Stimulated activated CD8-positive, alpha-beta memory T cell treated with anti-CD3 and anti-CD28 coated beads, Interleukin-7, amount 100 ng/mL, for 48 hours (primary cell): ENCODE measurements at places on chromosomes 2 and 18.

DNA sequence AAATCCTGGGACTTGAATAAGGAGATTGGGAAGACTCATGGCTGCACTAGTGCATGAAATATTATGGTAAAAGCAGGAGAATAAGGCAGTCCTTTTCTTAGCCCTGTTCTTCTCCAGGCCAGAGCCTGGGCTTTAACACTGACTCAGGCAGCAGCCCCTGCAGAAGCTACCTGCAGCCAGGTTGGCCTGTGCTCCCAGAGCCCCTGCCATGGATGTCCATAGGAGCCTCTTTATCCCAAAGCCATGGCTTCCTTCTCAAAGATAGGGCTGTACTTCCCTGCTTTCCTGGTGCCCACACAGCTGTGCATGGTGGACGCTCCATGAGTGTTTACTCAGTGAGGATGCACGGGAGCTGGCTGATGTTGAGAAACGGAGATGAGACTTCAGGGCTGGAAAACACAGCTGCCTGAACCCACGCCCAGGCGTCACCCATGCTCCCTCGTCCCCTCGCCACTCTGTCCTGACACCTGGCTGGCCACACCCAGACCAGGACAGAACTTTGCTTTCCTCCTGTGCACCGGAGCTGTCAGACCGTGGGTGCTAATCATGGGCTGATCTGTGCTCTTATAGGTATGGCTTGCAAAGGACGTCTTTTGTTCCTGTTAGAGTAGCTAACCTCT is 135.5 kb downstream of the GLI2 start:
- no peak for DNase-seq

DNA sequence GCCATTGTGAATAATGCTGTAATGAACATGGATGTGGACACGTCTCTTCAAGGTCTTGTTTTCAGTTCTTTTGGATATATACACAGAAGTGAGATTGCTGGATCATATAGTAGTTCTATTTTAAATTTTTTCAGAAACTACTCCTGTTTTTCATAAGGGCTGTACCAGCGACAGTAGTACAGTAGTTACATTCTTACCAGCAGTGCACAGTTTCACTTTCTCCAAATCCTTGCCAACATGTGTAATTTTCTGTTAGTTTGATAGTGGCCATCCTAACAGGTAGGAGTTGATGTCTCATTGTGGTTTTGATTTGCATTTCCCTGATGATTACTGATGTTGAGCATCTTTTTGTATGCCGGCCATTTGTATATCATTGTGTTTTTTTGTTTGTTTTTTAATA is 81.7 kb downstream of the EPC2 start:
- DNase-seq, result no peak

- no peak for DNase-seq
Observed at GRCh38 chr2:98333922-98334321, 12.3 kb upstream of the CNGA3 start.

DNA sequence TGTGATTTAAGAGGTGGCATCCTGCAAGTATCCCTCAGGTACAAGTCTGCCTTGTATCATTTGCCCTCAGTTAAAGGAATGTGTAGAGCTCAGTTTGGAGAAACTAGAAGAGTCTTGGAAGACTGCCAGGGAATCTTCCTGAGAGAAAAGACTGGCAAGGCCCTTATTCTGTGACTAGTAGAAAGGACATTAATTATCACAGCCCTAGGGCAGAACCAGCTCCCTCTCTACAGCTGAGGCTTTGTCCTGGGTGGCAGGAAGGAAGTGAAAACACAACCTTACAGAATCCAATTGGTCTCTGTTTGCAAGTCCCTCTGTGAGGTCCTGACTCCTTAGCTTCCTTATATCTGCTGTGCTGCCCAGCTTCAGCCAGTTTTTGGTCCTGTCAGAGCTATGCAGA is 385.9 kb upstream of the CYRIA start:
- DNase-seq, result no peak

DNA sequence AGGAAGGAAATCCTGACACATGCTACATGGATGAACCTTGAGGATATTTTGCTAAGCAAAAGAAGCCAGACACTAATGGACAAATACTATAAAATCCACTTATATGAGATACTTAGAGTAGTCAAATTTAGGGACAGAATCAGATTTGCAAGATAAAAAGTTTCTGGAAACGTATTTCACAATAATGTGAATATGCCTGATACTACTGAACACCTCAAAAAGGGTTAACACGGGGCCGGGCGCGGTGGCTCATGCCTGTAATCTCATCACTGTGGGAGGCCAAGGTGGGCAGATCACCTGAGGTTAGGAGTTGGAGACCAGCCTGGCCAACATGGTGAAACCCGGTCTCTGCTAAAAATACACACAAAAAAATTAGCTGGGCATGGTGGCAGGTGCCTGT is 1.7 kb upstream of the RMC1 start:
- DNase-seq, result no peak

- DNase-seq, result no peak
Observed at GRCh38 chr18:59661891-59662701, 35.1 kb downstream of the CCBE1 start.

DNA sequence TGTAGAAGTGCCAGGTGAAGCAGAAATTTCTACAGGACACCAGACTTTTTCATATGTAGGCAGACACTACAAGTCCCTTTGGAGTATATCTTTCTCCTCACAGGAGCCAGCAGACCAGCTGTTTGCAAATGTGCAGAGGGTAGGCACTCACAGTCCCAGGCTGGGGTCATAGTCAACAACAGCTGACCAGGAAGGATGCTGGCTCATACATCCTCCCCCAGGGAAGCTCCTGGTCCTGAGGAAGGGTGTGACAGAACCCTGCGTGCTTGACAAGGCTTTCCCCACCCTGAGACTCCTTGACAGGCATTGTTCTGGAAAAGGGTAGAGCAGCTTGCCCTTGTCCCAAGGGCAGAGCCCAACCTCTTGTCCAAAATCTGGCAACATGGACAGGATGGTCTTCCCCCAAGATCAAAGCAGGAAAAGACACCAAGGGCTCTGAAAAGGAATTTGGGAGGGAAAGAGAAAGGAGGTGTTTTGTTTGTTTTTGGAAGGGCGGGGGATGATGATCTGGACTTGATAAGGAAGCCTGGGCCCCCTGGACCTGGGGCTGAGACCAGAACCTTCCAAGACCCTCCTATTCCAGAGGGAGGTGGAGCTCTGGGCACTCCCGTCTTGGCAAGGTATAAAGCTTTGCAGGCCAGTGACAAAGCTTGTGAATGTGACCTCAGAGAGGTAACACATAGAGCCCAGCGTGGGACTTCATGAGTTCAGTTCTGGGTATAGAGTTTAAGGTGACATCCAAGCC is 87.1 kb downstream of the GFPT1 start:
- DNase-seq, result no peak

GRCh38 chr2:608297-608696 is 68.9 kb downstream of the TMEM18 start:
- no peak for DNase-seq

DNA sequence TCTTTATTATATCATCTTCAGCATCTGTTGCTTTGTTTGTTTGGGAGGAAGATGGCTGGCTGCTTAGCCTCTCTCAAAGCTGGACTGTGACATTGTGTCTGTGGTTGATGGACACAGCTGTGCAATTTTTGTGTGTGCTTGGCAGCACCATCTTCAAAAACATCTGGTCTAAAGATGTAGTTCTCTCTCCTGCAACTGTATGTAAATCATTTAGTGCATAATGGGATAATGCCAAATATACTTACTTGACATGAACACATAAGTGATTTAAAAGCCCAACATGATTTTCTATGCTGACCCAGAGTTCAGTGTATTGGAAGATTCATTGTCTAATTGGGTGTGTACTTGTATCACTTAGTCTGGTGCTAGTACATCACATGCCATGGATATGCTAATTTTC is 112.2 kb downstream of the MAP4K4 start:
- DNase-seq, result no peak

DNA sequence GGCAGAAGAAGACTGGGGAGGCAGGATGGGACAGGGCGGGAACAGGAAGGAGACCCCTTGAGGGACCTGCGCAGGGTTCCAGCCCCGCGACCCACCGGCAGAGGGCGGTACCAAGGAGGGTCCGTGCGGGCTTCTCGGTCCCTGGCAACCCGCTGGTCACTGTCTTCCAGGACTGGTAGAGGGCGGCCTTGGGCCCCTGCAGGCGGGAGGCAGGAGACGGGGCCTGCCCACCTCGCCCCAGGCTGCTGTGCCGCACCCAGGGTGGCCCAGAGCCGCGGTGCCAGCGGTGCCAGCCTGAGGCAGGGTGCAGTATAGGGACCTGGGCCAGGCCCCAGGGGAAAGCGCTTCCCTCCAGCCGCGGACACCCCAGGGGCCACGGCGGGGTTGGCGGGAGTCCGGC is 34.5 kb downstream of the NEURL3 start:
- DNase-seq, result peak; percentile 31

DNA sequence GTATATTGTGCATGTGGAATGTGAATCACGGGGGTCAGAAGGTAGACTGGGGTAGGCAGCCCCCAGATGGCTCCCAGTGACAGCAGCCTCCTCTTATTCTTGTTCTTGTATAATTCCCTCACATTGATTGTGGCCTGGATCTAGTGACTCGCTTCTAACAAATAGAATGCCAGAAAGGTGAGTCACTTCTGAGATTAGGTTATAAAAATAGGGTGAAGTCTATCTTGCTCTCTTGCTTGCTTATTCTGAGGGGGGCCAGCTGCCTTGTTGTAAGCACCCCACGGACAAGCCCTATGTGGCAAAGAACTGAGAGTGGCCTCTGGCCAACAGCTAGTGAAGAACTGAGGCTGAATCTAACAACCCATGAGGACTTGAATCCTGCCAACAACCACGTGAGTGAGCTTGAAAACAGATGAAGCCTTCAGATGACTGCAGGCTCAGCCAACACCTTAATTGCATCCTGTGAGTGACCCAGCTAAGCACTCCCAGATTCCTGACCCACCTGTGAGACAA is 15.6 kb upstream of the RMND5A start:
- DNase-seq, result no peak

- DNase-seq, result peak; percentile 31
Observed at GRCh38 chr2:100610381-100610831, 47.6 kb downstream of the PDCL3 start.

GRCh38 chr2:178478130-178478438 is 316 bp downstream of the FKBP7 start:
- DNase-seq, result no peak

DNA sequence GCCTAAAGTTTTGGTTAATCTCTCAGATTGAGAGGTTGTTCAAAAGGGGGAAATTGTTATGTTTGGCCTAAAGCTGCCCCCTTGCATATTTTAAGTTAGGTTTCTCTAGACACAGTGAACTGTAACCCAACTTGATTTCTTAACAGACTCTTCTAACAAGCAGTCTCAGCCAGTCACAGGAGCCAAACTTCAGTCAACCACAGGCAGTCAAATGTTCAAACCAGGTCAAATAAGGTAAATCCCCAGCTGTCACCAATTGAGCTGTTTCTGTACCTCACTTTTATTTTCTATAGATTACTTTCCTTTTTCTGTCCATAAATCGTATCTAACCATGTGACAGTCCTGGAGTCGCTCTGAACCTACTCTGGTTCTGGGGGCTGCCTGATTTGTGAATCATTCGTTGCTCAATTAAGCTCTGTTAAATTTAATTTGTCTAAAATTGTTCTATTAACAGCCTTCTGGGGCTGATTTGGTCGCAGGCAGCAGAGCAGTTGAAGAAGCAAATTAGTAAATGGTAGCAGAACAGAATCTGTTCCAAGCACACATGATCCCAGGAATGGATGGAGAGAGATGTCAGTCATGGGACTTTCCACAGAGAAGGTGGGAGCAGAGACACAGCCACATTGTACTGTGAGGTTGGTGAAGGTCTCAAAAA is 16.4 kb upstream of the NFU1 start:
- peak; percentile 27 for DNase-seq

DNA sequence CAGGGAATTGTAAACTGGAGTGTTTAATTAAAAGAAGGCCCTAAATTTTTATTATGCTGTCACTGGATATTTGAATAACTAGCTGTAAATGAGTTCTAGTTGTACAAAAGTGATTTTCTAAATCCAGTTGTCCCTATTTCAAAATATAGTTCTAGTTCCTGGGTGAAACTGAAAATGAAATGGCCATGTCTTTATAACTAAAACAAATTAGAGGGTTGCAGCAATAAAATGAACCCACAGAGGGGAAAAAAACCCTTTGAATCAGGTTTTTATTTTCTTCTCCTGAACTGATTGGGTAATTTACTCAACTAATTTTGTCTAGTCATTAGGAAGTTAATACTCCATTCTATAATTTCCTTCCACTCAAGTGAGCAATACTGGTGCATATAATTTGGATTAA is 55.6 kb upstream of the MAP4K3 start:
- DNase-seq, result no peak

DNA sequence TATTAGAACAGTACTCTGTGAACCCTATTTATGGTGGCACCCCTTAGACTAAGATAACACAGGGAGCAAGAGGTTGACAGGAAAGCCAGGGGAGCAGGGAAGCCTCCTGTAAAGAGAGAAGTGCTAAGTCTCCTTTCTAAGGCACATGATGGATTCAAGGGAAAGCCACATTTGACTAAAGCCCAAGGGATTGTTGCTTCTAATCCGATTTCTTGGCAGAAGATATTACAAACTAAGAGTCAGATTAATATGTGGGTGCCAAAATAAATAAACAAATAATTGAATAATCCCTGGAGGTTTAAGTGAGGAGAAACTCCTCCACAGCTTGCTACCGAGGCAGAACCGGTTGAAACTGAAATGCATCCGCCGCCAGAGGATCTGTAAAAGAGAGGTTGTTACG is 333.2 kb downstream of the SOX11 start:
- DNase-seq, result no peak

DNA sequence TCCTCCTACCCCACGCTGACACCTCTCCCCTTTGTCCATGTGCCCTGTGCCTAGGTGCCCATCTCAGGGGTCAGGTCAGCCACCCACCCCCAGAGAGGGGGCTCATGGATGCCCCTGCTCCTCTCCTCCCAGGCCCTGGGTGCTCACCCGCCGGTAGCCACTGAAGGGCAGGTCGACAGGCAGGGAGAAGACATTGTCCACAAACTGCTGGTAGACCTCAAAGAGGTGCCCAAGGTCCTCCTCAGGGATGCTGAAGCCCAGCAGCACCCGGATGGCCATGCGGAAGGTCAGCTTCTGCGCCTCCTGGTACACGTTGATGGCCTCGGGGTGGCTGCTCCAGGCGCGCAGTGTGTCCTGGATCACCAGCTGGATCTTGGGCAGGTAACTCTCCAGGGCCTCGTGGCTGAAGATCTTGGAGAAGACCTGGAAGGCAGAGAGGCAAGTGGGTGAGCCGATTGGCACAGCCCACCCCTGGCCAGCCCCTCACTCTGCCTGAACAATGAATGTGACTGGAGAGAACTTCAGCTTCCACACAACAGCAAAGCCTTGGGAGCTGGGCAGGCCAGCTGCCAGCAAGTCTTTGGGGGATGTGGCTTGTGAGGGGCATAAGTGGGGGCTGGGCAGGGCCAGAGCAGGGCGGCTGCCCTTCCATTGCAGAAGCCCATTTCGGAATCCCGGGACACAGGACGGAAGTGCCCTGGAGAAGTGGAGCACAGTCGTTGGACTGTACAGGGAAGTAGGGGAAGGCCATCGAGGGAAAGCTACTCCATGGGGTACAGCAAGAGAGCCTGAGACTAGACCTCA is 12.5 kb downstream of the CYP26B1 start:
- DNase-seq, result no peak

DNA sequence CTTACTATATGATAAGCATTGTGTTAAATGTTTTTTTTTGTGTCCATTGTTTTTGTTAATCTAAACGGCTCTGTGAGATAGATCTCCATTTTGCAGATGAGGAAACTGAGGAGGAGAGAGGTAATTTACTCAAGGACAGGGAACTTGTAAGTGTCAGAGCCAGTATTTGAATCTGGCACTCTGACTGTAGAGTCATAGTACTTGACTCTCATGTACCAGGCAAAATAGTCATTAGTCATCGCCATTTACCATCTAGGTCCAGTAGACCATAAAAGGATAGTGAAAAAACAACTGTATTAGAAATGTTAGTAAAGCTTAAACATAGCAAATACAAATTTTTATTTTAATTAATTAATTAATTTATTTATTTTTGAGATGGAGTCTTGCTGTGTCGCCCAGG is 4.8 kb downstream of the PSMD14 start:
- no peak for DNase-seq
